ENCODE measurements at places on chromosomes 13 and 19. TPM values are rescaled to one million over a fixed set of nuclear protein-coding genes. Genes with fewer than 3 reads are reported as not detected.

- DNase-seq, result no peak
Observed at GRCh38 chr13:75825161-75825560, 189.0 kb downstream of the LMO7 start.

- no peak for DNase-seq
Observed at GRCh38 chr19:3844596-3844995, 24.2 kb downstream of the ZFR2 start.

GRCh38 chr19:3125900-3126524 is 9.8 kb upstream of the GNA15 start:
- peak; percentile 29 for DNase-seq

GRCh38 chr13:44280456-44280855 is 93.2 kb upstream of the SERP2 start:
- DNase-seq, result no peak

GRCh38 chr13:105329359-105329758 is 1206.1 kb downstream of the EFNB2 start:
- no peak for DNase-seq

GRCh38 chr13:97976610-97977521 is 23.4 kb downstream of the IPO5 start:
- peak; percentile 29 for DNase-seq

The ADM5 gene
- 1.1 TPM for total RNA-seq

The LIN7B gene
- 32.2 TPM for total RNA-seq

The NXNL1 gene
- total RNA-seq, result not detected

The MTUS2 gene
- total RNA-seq, result not detected

The VSIG10L gene
- 9.5 TPM for total RNA-seq

The TMEM272 gene
- total RNA-seq, result 0.10 TPM
